Activated CD8-positive, alpha-beta memory T cell treated with anti-CD3 and anti-CD28 coated beads for 24 hours (primary cell): ENCODE measurements at places on chromosomes 7 and 10.

DNA sequence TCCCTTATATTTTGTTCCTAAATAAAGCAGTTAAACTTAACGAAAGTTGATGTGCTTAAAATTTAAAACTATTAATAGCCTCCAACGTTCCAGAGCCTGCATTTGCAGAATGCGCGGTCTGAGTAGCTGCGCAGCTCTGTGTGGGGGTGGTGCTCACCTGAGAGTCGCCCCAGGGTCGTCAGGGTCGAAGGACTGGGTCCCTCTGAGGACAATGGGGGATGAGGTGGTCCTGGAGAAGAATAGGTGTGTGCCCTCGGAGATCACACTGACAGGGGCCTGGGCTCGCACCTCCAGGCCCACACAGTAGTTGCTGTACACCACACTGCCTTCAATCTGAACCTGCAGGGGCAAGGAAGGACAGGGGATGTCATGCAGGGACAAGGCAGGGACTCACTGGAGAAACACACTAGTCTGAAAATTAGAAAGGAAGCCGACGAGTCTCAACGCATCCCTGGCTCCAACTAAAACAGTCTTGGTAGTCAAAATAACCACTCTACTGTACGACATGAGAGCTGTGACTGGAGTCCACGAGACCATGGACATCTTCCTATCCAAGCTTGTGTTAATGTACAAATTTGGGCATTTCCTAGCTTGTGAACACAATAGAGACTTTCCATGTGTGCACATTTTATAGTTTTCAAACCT lies 54.4 kb downstream of the PKD1L1 start:
- DNase-seq: no peak

- peak; percentile 47 for DNase-seq
Measured at GRCh38 chr10:70588859-70589570, 13.5 kb downstream of the PRF1 start.

GRCh38 chr7:151780631-151781030 lies 96.3 kb downstream of the PRKAG2 start:
- no peak for DNase-seq

- DNase-seq: no peak
Measured at GRCh38 chr10:36802490-36803153, 322.8 kb upstream of the ANKRD30A start.

DNA sequence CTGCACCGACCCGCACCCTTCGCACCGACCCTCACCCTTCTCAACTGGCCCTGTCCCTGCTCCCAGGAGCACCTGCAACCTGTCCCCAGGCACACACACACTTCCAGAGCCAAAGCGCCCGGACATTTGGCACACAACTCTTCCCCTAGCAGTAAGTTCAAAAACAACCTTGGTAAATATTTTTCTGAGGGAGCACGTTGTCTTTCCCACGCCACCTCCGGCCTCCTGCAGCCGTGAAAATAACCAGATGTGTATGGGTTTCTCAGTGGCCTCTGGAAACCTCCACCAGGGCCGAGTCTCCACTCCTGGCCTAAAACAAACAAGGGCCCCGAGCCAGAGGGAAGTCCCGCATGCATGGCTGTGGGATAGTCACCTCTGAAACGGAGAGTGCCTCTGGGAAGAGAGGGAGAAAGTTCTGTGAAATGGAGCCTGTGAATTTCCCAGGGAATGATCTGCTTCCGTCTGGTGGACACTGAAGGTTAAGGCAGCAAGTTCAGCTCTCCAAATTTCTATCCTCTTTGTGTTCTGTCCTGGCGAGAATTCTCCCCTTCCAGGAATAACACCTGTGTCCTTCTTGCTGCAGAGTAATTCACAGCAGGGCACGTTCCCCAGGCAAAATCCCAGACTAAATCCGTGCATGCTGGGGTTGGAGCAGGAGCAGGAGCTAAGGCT lies 15.8 kb downstream of the PODXL start:
- DNase-seq: no peak

DNA sequence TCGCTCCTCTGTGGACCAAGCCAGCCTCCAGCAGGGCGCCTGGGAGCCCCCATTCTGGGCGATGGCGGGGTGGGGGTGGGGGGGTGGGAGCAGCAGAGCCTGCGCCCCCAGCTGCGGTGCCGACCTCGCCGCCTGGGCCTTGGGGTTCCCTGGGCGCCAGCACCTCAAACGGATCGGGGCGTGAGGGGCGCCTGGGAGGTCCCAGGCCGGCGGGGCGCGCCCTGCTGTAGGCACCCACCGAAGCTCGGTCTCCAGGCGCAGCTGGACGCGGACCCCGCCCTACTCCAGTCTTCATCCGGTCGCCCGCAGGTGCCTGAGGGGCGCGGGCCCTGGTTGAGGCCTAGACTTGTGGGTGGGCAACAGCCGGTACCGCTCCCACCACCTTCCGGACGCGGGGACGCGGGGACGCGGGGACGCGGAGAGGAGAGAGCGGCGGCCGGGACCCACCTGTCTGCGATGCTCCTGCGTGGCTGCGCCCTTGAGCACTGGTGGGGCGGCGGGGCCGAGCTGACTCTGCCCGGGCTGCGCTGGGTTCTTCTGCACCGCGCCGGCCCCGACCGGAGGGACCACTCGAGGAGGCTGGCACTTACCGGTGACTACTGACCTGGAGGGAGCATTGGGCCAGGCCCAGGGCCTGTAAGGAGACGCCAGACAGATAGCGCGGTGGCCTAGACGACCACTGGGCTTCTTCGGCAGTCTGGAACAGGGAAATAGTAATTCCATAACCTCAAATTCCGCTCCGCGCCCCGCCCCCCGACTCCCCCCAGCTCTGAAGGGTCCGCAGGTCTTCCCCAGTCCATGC lies 5.5 kb upstream of the KCP start:
- DNase-seq: no peak

DNA sequence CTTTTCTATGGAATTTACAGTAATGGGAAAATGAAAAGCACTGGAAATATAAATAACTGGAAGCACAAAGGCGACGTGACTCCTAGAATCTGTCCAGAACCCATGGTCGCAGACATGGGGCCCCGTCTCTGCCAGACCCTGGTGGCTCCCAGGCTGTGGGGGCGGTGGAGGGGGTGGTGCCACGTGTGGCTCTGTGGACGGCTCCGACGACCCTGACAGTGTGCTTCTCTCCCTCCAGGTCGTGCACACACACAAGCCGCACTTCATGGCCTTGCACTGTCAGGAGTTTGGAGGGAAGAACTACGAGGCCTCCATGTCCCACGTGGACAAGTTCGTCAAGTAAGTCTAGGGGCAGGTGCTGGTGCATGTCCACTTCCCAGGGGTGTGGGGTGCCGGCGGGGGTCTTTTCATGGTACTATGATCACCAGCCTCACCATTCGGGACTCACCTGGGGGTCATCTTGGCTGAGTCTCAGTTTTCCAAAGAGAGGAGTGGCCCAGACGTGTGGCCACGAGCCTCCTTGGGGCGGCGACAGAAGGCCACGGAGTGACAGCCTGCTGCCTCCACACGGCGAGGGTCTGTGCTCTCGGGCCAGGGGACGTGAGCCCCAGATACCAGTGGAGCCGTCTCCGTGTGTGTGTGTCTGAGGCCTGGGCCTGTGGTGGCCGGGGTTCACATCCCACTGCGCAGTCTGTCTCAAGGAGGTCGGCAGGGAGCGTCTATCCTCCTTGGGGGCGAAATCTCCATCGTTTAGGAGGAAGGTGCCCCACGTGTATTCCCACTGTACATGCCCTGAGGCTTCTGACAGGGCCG lies 108.2 kb downstream of the INPP5A start:
- DNase-seq: no peak

DNA sequence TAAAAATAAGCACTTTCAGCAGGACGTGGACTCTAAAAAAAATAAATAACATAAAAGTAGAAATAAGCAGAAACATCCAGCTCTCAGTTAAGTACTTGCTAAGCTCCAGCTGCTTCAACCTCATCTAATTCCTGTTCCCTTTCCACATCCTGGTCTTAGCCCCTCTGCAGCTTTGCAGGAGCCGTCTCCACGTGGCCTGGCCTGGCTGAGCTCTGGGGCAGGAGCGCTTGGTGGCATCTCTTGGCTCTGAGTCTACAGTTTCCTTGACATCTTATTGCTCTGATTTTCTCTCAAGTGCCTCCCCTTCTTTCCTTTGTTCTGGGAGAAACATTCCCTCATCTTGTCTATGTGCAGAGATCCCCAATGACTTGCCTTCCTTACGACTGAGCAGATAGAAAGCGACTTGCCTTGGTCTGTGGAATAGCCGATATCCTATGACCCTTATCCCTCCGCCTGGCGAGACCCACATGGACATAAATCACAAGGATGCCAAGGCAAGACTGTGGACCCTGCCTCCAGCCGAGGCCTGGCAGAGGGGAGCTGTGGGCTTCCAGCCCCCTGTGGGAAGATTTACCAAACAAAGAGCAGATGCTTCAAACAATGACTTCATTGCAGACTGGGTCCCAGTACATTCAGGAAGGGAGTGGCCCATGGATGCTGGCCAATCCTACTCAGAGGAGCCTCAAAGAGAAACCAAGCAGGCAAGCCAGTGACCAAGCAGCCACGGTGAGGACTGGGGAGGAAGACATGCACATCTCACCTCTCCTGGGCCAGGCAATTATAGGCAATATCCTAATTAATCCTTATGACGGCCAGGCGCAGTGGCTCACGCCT lies 61.9 kb downstream of the SPOCK2 start:
- no peak for DNase-seq

GRCh38 chr7:23346316-23346715 lies 47.2 kb downstream of the MALSU1 start:
- DNase-seq: no peak

GRCh38 chr7:3300221-3300650 lies 816 bp upstream of the SDK1 start:
- no peak for DNase-seq

DNA sequence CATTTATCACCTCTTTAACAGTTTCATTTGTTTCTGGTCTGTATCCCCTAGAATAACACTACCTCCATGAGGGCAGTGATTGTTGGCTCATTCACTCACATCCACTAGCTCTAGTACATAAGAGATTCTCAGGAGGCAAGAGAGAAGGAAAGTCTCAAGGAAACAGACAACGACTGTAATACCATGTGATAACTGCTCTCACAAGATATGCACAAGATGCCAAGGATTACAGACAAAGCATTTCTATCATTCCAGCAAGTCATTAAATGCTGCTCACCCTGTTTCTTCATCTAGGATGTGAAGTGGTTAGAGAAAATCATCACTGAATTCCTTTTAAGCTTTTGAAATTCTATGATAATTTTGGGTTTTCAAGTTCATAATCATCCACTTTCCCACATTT lies 115.3 kb downstream of the HIBADH start:
- no peak for DNase-seq

- peak; percentile 13 for DNase-seq
Measured at GRCh38 chr10:1377231-1377630, 321.0 kb downstream of the WDR37 start.

DNA sequence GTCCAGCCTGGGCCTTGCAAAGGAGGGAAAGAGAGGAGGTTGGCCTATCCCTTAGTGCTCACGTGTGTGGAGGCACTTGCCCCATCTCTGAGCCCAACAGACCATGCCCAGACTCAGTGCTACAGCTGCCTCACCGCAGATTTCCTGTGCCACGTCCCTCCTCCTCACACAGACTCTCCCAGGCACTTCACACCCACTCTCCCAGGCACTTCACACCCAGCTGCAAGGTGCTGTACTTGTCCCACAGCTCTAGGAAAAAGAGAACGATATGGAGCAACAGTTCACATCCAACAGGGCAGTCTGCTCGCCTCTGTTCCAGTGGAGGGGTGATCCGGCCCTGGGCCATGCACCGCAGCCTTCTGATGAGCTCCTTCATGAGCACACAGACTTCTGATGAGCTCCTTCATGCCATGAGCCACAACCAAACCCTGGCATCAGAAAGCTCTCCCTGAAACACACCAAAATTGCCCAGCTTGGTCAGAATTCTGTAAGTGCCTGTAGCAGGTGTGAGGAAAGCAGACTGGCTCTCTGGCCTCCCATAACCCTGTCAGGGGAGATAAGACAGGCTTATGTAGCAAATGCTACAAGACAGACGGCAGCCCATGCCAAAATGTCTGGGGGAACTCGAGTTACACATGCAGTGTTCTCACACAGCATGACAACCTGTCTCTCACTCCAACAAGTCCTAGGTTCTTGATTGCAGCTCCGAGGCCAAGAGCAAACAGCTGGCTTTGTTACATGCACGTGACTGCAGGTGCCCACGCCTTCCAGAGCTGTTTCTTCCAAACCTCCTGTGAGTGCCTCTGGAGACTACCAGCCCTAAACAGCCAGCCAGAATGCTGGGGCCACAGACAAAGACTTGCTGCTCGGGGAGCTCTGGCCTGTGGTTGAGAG lies 348.5 kb downstream of the GRID1 start:
- DNase-seq: no peak

DNA sequence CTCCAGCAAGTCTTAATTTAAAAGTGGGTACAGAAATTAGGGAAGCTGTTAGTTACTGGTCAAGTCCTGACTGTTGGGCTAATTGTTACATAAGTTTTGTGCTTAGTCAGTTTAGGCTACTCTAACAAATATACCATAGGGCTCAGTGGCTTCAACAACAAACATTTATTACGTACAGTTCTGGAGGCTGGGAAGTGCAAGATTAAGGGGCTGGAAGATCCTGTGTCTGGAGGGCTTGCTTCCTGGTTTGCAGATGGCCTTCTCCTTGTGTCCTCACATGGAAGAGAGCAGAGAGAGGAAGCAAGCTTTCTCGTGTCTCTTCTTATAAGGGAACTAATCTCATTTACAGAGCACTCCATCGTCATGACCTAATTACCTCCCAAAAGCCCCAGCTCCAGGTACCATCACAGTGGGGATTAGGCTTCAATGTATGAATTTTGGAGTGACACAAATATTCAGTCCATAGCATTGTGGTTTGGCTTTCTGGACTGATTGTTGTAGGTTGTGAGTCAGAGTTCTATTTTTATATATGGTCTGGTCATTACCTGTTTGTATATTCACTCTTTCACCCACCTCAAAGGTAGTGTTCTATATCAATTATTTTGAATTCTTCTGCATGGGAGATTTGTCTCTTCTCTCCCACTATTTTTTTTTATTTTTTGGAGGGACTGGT lies 17.1 kb downstream of the ST7 start:
- DNase-seq: no peak

DNA sequence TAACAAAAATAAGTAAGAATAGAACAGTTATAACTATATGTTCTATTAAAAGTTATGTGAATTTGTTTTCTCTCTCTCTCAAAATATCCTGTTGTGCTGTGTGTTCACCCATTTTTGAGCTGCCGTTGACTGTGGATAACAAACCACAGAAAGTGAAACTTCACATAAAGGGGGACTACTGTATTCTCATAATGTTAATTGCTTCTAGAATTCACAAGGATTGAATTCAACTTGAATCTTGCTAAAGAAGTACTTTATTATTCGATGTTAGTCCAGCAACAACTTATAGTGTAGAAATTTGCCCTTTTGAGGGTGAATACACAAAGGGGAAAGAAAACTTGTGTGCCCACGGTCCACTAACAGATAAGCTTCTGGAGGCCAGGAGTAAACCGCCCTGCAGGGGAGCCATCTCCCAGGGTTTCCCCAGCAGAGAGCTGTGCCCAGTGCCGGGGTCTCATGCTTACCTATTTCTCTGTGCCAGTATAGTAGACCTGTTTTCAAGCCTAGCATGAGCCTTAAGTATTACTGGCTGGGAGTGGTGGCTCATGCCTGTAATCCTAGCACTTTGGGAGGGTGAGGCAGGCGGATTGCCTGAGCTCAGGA lies 87.1 kb downstream of the KAT6B start:
- no peak for DNase-seq
